Activated CD4-positive, alpha-beta T cell treated with anti-CD3 and anti-CD28 coated beads for 36 hours (primary cell): ENCODE measurements at places on chromosomes 5 and 9. TPM values are rescaled to one million over a fixed set of nuclear protein-coding genes. Genes with fewer than 3 reads are reported as not detected.

- H3K27ac ChIP-seq: no peak overlapping the region
- H3K36me3 ChIP-seq: peaks cover 11% of the 10 kb centered on the region
- H3K4me1 ChIP-seq: peaks cover 13% of the 10 kb centered on the region
- no peak for DNase-seq
- no peaks in the 10 kb centered on the region for H3K27me3 ChIP-seq
Measured at GRCh38 chr5:172919525-172920446, 39.4 kb upstream of the RPL26L1 start.

GRCh38 chr9:131252120-131252519 lies 24.2 kb downstream of the FAM78A start:
- H3K36me3 ChIP-seq: peaks cover 4% of the 10 kb centered on the region
- no peak overlapping the region for H3K27ac ChIP-seq
- peaks cover 39% of the 10 kb centered on the region for H3K4me1 ChIP-seq
- H3K27me3 ChIP-seq: no peaks in the 10 kb centered on the region

DNA sequence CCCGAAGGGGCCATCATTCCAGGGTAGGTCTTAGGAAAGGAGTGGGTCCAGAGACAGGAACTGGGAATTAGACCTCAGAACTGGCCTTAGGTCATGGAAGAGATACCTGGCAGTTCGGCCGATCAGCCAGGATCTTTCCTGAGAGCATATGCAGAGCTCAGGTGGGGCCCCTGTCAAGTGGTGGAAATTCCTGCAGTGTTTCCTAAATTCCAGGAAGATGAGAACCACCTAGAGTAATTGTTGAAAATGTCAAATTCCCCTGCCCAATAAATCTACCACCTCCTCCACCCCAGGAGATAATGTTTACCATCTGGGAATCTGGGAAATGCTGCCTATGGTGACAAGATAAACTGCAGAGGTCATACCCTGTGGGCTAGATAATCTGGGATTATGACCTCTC lies 14.6 kb downstream of the TMEM171 start:
- no peak overlapping the region for H3K4me3 ChIP-seq
- peaks cover 55% of the 10 kb centered on the region for H3K27me3 ChIP-seq
- no peaks in the 10 kb centered on the region for H3K4me1 ChIP-seq
- no peak overlapping the region for H3K27ac ChIP-seq

The TAF11L9 gene
- not detected for total RNA-seq

GRCh38 chr5:153496835-153497234 lies 6.4 kb downstream of the GRIA1 start:
- H3K27ac ChIP-seq: no peak overlapping the region
- H3K4me3 ChIP-seq: no peak overlapping the region
- peaks cover 8% of the 10 kb centered on the region for H3K27me3 ChIP-seq
- no peaks in the 10 kb centered on the region for H3K36me3 ChIP-seq
- no peak for DNase-seq

- no peaks in the 10 kb centered on the region for H3K4me1 ChIP-seq
- no peak for DNase-seq
- peaks cover 3% of the 10 kb centered on the region for H3K27me3 ChIP-seq
- no peaks in the 10 kb centered on the region for H3K36me3 ChIP-seq
- H3K27ac ChIP-seq: no peak overlapping the region
- no peak overlapping the region for H3K4me3 ChIP-seq
Measured at GRCh38 chr5:6861036-6861435, 147.8 kb downstream of the TENT4A start.

GRCh38 chr5:102629827-102630605 lies 125.1 kb upstream of the PAM start:
- H3K4me1 ChIP-seq: no peaks in the 10 kb centered on the region
- no peak overlapping the region for H3K4me3 ChIP-seq
- no peak overlapping the region for H3K27ac ChIP-seq

GRCh38 chr5:153551537-153552079 lies 61.1 kb downstream of the GRIA1 start:
- H3K4me1 ChIP-seq: peaks cover 6% of the 10 kb centered on the region
- H3K36me3 ChIP-seq: no peaks in the 10 kb centered on the region
- DNase-seq: no peak
- H3K4me3 ChIP-seq: no peak overlapping the region

DNA sequence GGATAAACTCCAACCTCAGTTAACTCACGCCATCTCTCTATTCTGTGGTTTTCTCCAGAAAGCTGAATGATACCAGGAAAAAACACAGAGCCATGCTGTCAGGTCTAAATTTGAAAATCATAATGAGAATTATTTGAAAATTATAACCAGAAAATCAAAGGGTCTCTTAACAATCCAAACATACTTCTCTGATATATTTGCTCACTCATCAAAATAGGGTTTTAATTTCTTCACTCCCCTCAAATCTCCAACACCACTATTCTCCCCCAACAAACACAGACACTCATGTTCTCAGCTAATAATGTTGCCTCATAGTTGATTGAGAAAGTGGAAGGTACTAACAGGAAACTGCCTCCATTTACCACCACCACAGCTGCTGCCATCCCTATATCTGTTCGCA lies 375.5 kb downstream of the TLE1 start:
- H3K27ac ChIP-seq: no peak overlapping the region
- no peaks in the 10 kb centered on the region for H3K4me1 ChIP-seq
- H3K4me3 ChIP-seq: no peak overlapping the region
- H3K36me3 ChIP-seq: no peaks in the 10 kb centered on the region
- H3K27me3 ChIP-seq: no peaks in the 10 kb centered on the region
- no peak for DNase-seq

DNA sequence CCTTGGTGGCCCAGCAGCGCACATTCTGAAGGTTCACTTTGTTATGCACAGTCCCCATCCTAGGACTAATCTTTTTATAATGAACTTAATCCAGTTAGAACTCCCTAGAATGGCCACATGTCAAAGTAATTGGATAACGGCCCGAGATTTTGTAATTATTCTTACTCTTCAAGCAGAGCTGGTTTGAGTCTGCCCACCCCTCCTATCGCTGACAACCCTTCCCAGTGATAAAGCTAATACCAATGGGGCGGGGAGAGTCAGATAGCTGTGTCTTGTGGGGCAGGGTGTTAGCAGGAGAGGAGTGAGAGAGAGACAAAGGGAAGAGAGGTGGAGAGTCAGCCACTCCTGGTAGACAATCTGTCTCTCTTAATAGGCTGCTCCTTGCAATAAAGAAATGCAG lies 356.9 kb downstream of the SLIT3 start:
- no peak overlapping the region for H3K27ac ChIP-seq
- no peaks in the 10 kb centered on the region for H3K36me3 ChIP-seq
- DNase-seq: no peak
- peaks cover 4% of the 10 kb centered on the region for H3K4me1 ChIP-seq
- no peak overlapping the region for H3K4me3 ChIP-seq
- H3K27me3 ChIP-seq: no peaks in the 10 kb centered on the region

GRCh38 chr5:116544531-116545241 lies 29.9 kb downstream of the SEMA6A start:
- no peaks in the 10 kb centered on the region for H3K36me3 ChIP-seq
- H3K27me3 ChIP-seq: no peaks in the 10 kb centered on the region
- no peak overlapping the region for H3K4me3 ChIP-seq
- DNase-seq: no peak

GRCh38 chr9:117407436-117408022 lies 7.3 kb downstream of the ASTN2 start:
- no peaks in the 10 kb centered on the region for H3K36me3 ChIP-seq
- H3K27ac ChIP-seq: no peak overlapping the region
- H3K4me1 ChIP-seq: no peaks in the 10 kb centered on the region
- no peak overlapping the region for H3K4me3 ChIP-seq
- DNase-seq: no peak

The ARSI gene
- not detected for total RNA-seq

The GMCL2 gene
- total RNA-seq: not detected

The SNCAIP gene
- not detected for total RNA-seq

The RAPGEF1 gene
- total RNA-seq: 86.7 TPM

DNA sequence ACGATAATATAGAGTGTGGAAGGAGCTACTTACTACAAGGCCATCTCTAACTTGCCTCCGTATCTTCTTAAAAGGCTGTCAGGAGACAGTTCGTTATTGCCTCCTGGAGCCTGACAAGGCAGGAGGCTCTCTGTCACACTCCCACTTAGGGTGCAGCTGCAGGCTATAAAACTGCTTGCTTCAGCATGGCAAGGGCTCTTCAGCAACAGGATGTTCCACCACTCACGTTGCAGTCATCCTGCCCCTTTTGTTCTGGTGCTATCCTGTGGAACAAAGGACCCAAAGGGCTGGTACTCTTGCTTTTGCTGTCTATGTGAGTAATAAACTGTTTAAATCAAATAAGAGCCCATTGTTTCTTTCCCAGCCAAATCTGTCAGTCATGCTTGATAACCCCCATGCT lies 508.9 kb downstream of the NTRK2 start:
- H3K27me3 ChIP-seq: peaks cover 5% of the 10 kb centered on the region
- H3K4me3 ChIP-seq: no peak overlapping the region
- no peak for DNase-seq
- no peaks in the 10 kb centered on the region for H3K36me3 ChIP-seq
- H3K27ac ChIP-seq: no peak overlapping the region
- H3K4me1 ChIP-seq: no peaks in the 10 kb centered on the region

- no peak overlapping the region for H3K4me3 ChIP-seq
- H3K27me3 ChIP-seq: no peaks in the 10 kb centered on the region
- H3K27ac ChIP-seq: no peak overlapping the region
- H3K4me1 ChIP-seq: peaks cover 14% of the 10 kb centered on the region
Measured at GRCh38 chr5:133943475-133943817, 25.0 kb downstream of the C5orf15 start.

The PRR16 gene
- not detected for total RNA-seq

DNA sequence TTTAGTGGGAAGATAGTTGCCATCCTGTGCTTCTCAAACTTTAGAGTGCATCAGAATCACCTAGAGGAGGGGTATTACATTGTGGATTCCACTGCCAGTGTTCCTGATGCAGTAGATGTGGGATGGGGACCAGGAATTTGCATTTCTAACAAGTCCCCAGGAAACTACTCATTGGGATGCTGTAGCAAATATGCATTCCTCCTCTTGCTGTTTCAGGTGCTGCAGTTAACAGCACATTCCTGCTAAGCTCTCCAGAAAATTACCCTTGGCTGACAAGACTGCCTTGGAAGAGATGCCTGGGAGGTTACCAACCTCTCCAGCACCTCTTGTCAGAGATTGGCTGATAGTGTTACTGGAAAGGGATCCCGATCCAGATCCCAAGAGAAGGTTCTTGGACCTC lies 270.5 kb downstream of the OSTF1 start:
- no peaks in the 10 kb centered on the region for H3K4me1 ChIP-seq
- DNase-seq: no peak
- H3K27ac ChIP-seq: no peak overlapping the region
- no peaks in the 10 kb centered on the region for H3K27me3 ChIP-seq

The ZNG1A gene
- total RNA-seq: 45.5 TPM

GRCh38 chr9:2024888-2025782 lies 10.0 kb downstream of the SMARCA2 start:
- no peak overlapping the region for H3K4me3 ChIP-seq
- H3K4me1 ChIP-seq: peaks cover 88% of the 10 kb centered on the region
- H3K27me3 ChIP-seq: no peaks in the 10 kb centered on the region

GRCh38 chr9:93562157-93562556 lies 14.2 kb upstream of the PHF2 start:
- no peak for DNase-seq
- H3K4me1 ChIP-seq: peaks cover 17% of the 10 kb centered on the region
- H3K4me3 ChIP-seq: no peak overlapping the region
- H3K27me3 ChIP-seq: no peaks in the 10 kb centered on the region
- H3K36me3 ChIP-seq: peaks cover 38% of the 10 kb centered on the region

DNA sequence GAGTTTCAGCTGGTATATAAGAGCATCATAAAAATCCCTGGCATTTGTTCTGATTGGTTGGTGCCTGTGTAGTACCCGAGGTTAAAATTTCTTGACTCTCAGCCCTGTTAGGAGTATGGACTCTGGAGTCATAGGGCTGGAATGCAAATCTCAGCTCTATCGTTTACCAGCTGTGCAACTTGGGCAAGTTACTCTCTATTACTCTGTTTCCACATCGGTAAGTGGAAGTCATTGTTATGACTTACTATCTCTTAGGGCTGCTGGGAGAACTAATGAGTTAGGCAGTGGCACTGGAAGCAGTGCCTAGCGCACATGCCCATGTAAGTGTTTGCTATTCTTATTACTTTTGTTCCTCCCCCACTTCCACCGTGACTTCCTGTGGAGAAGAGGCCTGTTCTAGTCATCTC lies 141.6 kb downstream of the BOD1 start:
- no peak for DNase-seq
- no peak overlapping the region for H3K27ac ChIP-seq
- H3K27me3 ChIP-seq: peaks cover 2% of the 10 kb centered on the region
- no peak overlapping the region for H3K4me3 ChIP-seq

- H3K36me3 ChIP-seq: no peaks in the 10 kb centered on the region
- H3K4me1 ChIP-seq: no peaks in the 10 kb centered on the region
- DNase-seq: no peak
- H3K27me3 ChIP-seq: no peaks in the 10 kb centered on the region
- H3K4me3 ChIP-seq: no peak overlapping the region
Measured at GRCh38 chr5:82538339-82539034, 260.3 kb upstream of the RPS23 start.

The PCDHB8 gene
- total RNA-seq: not detected

The RLN1 gene
- total RNA-seq: 2.2 TPM

GRCh38 chr5:7717691-7718090 lies 133.2 kb downstream of the CFAP90 start:
- H3K27me3 ChIP-seq: peaks cover 8% of the 10 kb centered on the region
- H3K36me3 ChIP-seq: no peaks in the 10 kb centered on the region
- H3K4me3 ChIP-seq: no peak overlapping the region
- DNase-seq: no peak
- no peaks in the 10 kb centered on the region for H3K4me1 ChIP-seq

GRCh38 chr5:89451263-89451662 lies 568.3 kb upstream of the MEF2C start:
- H3K4me3 ChIP-seq: no peak overlapping the region
- no peak overlapping the region for H3K27ac ChIP-seq
- H3K4me1 ChIP-seq: no peaks in the 10 kb centered on the region
- H3K27me3 ChIP-seq: peaks cover 2% of the 10 kb centered on the region
- DNase-seq: no peak

- no peaks in the 10 kb centered on the region for H3K4me1 ChIP-seq
- H3K4me3 ChIP-seq: no peak overlapping the region
- H3K27ac ChIP-seq: no peak overlapping the region
- DNase-seq: no peak
- no peaks in the 10 kb centered on the region for H3K27me3 ChIP-seq
Measured at GRCh38 chr5:92809855-92810465, 771.1 kb downstream of the NR2F1-AS1 start.

The TOR2A gene
- total RNA-seq: 11.3 TPM

DNA sequence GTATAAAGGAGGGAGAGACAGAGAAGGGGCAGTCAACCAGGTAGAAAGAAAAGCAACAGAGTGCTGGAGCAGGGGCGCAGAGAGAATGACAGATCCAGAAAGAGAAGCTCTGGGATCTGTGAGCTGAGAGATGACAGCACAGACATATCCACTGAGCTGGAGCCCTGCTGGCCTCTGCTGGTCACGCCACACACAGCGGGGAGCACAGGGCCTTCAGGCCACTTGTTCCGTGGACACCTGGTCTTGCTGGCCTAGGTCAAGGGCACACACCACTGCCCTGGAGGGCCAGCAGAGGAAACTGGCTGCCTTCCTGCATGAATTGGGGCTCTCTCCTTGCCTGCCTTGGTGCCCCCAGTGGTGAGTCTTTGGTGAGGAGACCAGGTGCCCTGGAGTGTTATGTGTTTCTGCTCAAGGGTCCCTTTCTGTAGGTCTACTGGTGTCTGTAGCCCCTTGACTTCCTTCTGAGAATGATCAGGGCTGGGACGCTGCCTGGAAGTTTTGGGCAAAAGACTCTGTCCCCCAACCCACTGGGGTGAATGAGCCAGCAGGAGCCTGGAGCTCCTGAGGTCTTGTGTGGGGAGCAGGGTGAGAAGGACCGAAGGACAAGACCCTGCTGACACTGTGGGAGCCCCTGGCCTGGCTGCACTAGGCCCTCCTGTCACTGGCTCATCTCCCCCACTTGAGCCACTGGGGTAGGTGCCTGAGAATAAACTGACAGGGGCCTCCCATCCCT lies 59.2 kb upstream of the ADAMTS2 start:
- H3K27me3 ChIP-seq: no peaks in the 10 kb centered on the region
- no peaks in the 10 kb centered on the region for H3K4me1 ChIP-seq
- DNase-seq: no peak
- peaks cover 3% of the 10 kb centered on the region for H3K36me3 ChIP-seq
- H3K4me3 ChIP-seq: no peak overlapping the region
